ENCODE measurements at places on chromosomes 12 and 14.
A peak's percentile ranks its signal among the peaks of the same experiment; 100 is the strongest.

DNA sequence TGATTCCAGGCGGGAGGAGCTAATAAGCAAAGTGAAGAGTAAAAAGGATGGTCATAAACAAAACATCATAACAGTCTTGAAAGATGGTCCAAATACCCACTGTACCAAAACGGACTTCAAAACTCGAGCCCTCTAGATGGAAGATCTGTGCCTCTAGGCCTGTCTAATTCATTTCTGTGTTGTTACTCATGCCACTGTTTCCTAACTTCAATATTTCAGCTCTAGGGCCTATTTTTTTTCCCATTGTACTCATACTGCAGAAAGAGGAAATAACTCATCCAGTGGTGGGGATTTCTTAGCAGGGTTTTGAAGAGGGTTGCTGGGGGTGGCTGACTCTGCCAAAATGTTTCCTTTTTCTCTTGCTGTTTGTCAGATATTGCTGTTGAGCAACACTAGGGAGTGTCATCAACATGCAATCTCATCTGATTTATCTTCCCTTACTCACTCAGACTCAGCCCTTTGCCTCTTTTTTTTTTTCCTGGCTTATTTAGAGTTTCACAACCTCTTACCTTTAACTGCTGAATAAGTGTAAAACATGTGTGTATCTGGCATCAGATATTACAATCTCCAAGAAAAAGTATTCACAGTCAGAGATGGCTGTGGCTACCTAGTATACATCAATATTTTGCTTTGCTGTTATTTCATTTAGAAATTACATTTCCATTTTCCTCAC lies 189.6 kb downstream of the DUSP6 start:
- DNase-seq = no peak

DNA sequence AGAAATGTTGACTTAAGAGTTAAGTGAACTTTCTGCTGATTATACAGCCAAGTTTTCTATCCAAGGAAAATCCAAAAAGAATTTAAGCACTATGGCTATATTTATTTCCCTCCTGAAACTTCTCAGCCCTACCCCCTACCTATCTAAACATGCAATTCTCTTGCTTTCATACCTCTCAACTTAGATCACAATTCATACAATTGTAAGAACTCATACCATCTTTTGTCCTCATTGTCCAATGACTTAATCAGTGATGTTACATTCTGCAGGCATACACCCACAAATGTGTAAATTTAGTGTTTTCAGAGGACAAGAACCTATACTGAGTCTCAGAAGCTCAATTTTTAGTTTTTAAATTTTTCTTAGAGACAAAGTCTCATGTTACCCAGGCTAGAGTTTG lies 62.1 kb downstream of the ZFC3H1 start:
- DNase-seq = no peak

- DNase-seq = no peak
Observed at GRCh38 chr14:58801086-58801485, 163.3 kb downstream of the DACT1 start.

GRCh38 chr12:51818566-51819300 lies 29.8 kb downstream of the FIGNL2 start:
- no peak for DNase-seq

- no peak for DNase-seq
Observed at GRCh38 chr14:41144370-41144769, 462.3 kb upstream of the LRFN5 start.

- no peak for DNase-seq
Observed at GRCh38 chr14:67999290-67999689, 179.7 kb downstream of the RAD51B start.

- no peak for DNase-seq
Observed at GRCh38 chr12:48145981-48146380, 11.3 kb downstream of the ASB8 start.

- peak; percentile 72 for DNase-seq
Observed at GRCh38 chr12:13233830-13234641, 37.5 kb downstream of the EMP1 start.

GRCh38 chr14:91998667-91999570 lies 40.9 kb downstream of the TRIP11 start:
- DNase-seq = no peak

GRCh38 chr12:104274811-104275210 lies 28.7 kb upstream of the EID3 start:
- DNase-seq = no peak

- no peak for DNase-seq
Observed at GRCh38 chr14:99408286-99408970, 72.2 kb downstream of the SETD3 start.

DNA sequence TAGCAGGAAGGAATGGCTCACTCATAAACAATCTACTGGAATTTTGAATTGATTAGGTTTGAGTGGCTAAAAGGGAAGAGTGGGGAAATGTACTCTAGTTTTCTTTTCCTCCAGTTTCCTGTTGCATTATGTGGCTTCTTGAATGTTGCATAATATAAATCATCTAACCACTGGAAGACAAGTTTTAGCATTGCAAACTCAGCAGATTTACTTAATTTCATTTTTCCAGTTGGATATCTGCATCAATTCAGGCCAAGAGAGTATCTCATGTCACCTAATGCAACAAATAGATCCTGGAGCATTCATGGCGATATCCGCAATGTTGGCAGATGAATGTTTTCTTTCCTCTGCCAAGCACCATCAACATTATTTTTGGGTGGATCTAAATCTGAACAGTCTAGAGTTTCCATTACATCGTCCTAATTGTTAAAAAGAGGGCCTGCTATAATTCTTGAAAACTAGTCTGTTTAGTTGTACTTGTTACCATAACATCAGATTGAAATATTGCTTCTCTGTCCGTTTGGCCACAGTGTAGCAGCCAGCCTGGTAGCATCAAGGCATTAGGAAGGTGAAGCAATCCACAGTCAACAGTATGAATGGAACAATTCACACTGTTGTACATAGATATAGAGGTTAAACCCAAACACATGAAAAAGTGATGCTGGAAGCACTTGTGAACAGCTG lies 544.2 kb downstream of the ETNK1 start:
- DNase-seq = no peak

DNA sequence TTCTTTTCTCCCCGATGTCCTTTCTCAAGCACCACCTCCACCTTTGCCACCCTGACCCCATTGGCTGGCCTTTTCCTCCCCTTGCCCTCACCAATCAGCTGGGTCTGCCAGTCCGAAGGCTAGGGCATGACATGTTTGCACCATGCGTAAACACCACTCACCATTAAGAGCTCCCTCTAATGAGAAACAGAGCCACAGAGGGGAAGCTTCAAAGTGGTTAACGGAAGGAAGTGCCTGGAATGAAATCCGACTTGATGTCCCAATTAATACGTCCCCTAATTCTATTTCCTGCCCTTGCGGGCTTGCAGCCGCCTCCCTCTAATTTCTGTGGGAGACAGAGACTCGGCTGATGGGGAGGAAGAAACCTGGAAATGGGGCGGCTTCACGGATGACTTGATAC lies 318.5 kb upstream of the TBX3 start:
- no peak for DNase-seq

GRCh38 chr14:22923746-22924145 lies 4.8 kb upstream of the RBM23 start:
- DNase-seq = no peak

DNA sequence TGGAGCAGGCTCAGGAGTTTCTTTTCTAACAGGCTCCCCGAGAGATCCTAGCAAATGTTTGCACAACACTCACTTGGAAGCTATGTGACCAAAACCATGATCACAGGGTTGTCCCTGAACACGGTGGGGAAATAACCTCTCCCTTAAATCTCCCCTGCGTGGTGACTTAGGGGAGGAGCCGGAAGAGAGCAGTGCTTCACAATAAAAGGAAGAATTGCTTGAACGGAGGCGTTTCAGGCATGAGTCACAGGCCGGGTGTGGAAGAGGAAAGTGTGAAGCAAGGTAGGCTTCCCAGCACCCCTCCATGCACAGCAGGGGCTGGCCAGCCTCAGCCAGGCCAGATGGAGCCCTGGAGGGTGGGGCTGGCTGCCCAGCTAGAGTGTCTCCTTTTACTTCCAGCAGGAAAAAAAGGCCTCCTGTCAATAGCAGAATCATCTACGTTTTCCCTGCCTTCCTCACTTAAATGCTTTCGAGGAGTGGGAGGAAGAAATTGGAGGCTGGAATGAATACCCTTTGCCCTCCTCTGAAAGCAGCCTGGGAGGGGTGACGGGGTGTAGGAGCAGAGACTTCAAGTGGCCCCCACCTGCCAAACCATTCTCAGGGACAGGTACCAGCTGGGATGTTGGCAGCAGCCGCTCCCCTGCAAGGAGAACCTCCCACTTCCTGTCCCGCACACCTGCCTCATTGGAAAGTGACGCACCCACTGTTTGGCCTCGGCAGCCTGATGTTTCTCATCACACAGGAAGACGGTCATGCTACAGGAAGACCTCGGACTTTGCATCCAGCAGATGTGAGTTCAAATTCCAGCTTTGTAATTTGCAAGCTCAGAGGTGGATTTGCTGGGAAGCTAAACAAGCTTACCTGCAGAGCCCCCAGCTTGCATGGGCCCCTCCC lies 30.1 kb upstream of the PPP2R5C start:
- DNase-seq = peak; percentile 70

DNA sequence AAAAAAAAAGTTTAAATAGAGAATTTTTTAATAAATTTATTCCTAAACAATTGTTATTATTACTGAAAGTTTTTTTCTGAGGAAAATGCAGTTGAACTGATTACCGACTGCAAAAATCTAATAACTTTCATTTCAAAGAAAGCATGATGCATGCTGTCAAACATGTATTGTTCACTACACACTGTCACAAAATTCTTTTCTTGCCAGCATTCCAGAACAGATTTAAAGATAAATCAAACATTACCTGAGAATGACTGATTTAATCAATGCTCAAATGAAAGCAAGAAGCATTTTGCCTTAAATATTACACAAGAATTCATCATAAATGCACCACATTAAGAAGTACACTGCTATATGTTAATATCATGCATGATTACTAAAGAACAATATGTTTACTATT lies 588.3 kb downstream of the SLC16A7 start:
- DNase-seq = no peak

- DNase-seq = no peak
Observed at GRCh38 chr12:53244337-53244736, 12.3 kb upstream of the RARG start.

DNA sequence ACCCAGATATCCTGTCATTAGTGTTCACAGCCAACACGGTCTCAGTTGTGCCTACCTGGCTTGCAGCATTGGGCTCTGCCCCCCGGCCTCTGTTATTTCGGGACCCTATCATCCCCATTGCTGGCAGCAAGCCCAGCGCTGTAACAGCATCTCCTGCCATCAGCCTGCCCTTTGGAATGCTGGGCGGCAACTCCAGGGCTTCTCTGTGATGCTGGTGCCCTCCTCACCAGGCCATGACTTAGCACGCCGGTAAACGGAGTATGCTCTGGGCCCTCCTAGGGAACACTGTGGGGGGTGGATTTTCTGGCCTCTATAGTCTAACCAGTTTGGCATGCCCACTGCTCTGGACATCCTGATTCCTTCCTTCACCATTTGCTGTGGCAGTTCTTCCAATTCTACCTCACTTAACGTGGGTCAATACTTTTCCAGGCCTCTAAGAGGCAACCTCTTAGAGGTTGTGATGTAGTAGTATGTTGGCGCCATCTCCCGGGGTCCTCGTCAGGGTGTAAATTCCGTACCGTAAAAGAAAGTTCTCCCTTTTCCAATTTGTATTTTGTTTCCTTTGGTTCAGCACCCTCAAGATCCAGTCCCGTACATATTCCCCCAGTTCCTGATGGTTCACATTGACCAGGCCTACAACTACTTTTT lies 80.0 kb downstream of the SINHCAF start:
- DNase-seq = peak; percentile 38

DNA sequence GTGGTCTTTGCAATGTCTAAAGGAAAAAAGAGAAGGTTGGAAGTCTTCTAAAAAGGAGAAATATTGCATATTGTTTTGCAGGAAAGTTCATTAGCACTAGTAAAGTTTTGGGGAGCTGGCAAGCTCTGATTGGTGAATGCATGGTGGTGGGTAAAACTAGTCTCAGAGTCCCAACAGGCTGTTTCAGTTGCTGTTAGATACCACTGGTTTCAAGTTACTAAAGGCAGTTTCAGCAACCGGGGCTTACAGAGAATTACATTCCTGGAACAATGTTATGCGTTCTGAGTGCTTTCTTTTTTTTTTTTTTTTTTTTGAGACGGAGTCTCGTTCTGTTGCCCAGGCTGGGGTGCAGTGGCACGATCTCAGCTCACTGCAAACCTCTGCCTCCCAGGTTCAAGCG lies 208.2 kb downstream of the EPS8 start:
- DNase-seq = peak; percentile 23

GRCh38 chr14:30275604-30276003 lies 283.4 kb upstream of the G2E3 start:
- DNase-seq = no peak

GRCh38 chr12:100964028-100964427 lies 169.5 kb downstream of the ANO4 start:
- DNase-seq = no peak

DNA sequence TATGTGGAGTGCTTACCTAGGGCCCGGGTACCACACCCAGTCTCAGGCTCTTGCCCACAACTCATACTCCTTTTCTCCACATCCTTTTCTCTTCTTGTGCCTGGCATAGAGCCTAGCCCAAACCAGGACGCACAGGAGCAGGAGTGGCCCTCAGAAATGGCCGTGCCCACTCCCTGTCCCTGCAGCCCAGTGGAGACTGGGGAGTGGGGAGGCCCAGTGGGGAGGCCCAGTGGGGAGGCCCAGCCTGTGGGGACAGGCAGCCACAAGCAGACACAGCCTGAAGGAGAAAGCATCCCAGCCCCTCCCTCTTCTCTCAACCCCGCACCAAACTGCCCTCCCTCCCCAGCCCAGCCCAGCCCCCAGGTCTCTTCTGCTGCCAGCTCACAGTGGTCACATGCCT lies 196.8 kb downstream of the KIF26A start:
- no peak for DNase-seq

DNA sequence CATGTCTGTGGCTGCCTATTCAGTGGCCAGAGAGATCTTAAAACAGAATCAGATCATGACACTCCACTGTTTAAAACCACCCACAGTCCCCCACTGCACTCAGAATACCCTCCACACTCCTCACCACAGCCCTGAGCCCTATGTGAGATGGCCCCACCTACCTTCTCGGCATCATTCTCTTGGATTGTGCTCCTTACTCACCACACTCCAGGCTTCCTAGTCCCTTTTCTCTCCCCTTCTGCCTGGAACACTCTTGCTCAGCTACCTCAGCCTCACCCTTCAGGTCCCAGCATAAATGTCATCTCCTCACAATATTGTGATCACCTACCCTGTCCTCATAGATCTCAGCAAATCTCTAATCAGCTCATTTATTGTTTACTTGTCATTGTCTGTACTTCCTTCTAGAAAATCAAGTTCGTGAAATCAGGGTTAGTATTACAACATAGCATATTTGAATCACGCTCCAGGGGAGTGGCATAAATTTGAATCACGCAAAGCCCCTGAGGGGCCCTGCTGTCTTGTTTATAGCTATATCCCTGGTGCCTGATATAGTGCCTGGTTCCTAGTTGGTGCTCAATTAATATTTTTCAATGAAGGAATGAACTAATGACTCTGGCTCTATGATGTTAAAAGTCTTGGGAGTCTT lies 42.8 kb downstream of the SLC35F4 start:
- DNase-seq = no peak

Measured in iPS-NIHi11 (cell line).